ENCODE measurements at places on chromosomes 3 and 15. TPM values are rescaled to one million over a fixed set of nuclear protein-coding genes. Genes with fewer than 3 reads are reported as not detected.
A peak's percentile ranks its signal among the peaks of the same experiment; 100 is the strongest.

PLA2G4E gene
- total RNA-seq, result not detected

CA12 gene
- 4.9 TPM for total RNA-seq

ZNF445 gene
- 25.4 TPM for total RNA-seq

EHHADH gene
- total RNA-seq, result 2.9 TPM

KBTBD13 gene
- total RNA-seq, result not detected

CLDN11 gene
- total RNA-seq, result 10.5 TPM

LDHAL6B gene
- total RNA-seq, result not detected

- H3K4me3 ChIP-seq, result no peak overlapping the region
- H3K4me1 ChIP-seq, result peaks cover 2% of the 10 kb centered on the region
- no peak for DNase-seq
- no peaks in the 10 kb centered on the region for H3K27me3 ChIP-seq
- H3K27ac ChIP-seq, result no peak overlapping the region
- H3K36me3 ChIP-seq, result no peaks in the 10 kb centered on the region
Measured at GRCh38 chr3:43618142-43618541, 3.7 kb downstream of the ANO10 start.

DNA sequence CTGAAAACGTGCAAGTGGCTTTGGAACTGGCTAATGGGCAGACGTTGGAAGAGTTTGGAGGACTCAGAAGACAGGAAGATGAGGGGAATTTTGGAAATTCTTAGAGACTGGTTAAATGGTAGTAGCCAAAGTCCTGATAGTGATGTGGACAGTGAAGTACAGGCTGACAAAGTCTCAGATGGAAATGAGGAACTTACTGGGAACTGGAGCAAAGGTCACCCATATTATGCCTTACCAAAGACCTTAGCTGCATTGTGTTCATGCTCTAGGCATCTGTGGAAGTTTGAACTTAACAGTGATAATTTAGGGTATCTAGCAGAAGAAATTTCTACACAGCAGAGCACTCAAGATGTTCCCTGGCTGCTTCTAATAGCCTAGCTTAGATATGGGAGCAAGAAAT lies 28.6 kb upstream of the SERPINI2 start:
- H3K4me3 ChIP-seq, result no peak overlapping the region
- no peaks in the 10 kb centered on the region for H3K36me3 ChIP-seq
- no peak for DNase-seq
- H3K27ac ChIP-seq, result no peak overlapping the region

GRCh38 chr3:152277198-152277597 lies 8.5 kb downstream of the MBNL1 start:
- no peak for DNase-seq
- peaks cover 4% of the 10 kb centered on the region for H3K4me1 ChIP-seq
- no peaks in the 10 kb centered on the region for H3K36me3 ChIP-seq

- no peak for DNase-seq
- H3K36me3 ChIP-seq, result no peaks in the 10 kb centered on the region
- H3K27ac ChIP-seq, result no peak overlapping the region
- H3K4me1 ChIP-seq, result no peaks in the 10 kb centered on the region
- no peaks in the 10 kb centered on the region for H3K27me3 ChIP-seq
- no peak overlapping the region for H3K4me3 ChIP-seq
Measured at GRCh38 chr3:136604961-136605360, 147.2 kb downstream of the STAG1 start.

GRCh38 chr3:39090922-39091321 lies 16.5 kb downstream of the GORASP1 start:
- no peak overlapping the region for H3K4me3 ChIP-seq
- DNase-seq, result peak; percentile 4
- H3K27ac ChIP-seq, result no peak overlapping the region
- no peaks in the 10 kb centered on the region for H3K4me1 ChIP-seq
- H3K27me3 ChIP-seq, result no peaks in the 10 kb centered on the region

DNA sequence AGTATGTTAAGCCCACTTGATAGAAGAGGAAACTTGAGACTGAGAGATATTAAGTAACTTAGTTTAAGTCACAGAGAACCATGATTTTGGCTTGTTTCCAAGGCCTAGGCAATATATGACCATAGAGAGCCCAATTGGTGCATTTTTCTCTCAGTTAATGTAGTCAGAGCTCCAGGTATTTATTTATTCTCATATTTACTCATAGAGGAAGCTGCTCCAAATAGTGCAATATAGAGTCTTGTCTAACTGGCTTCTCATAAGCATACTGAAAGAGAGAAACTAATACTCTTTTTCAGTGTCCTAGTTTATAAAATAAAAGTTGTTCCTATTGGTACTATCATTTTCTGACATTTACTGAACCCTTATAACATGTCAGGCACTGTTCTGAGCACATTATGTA lies 15.2 kb downstream of the TRNT1 start:
- H3K4me3 ChIP-seq, result no peak overlapping the region
- H3K27me3 ChIP-seq, result no peaks in the 10 kb centered on the region
- no peaks in the 10 kb centered on the region for H3K4me1 ChIP-seq
- H3K36me3 ChIP-seq, result peaks cover 6% of the 10 kb centered on the region
- no peak overlapping the region for H3K27ac ChIP-seq

GRCh38 chr3:8840556-8840955 lies 71.1 kb upstream of the OXTR start:
- H3K27ac ChIP-seq, result no peak overlapping the region
- H3K4me1 ChIP-seq, result no peaks in the 10 kb centered on the region
- H3K4me3 ChIP-seq, result no peak overlapping the region
- DNase-seq, result no peak
- no peaks in the 10 kb centered on the region for H3K36me3 ChIP-seq
- no peaks in the 10 kb centered on the region for H3K27me3 ChIP-seq

DNA sequence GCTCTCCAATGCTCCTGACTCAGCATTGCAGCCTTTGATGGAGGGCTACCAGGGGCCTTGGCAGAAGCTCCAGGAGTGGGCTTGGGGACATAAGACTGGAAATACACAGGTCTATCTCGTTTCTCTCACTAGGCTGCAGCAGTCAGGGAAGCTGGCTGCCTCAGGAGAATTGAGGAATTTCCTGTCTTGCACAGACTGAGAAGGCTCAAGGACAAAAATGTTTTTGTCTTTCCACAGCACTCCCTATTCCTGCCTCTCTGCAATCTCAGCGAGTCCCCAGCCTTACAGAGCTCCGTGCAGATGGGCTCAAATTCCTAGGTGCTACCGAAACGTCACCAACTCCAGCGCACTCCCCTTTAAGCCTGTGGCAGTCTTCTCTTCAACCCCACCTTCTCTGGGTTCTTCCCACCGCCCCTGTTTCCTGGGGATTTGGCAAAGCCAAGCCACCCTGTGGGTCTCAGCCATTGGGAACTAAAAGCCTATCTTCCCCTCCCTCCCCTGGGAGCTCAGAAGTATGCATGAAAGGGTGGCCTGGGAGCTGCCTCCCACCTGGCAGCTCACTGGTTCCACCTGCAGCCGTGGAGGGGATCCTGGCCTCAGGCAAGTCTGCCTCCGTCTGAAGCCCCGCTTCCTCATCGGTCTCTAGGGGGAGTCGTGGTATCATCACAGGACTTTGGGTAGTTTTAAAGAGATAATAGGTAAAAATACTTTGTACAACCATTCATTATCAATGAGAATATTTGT lies 322.6 kb upstream of the FRG2C start:
- no peaks in the 10 kb centered on the region for H3K36me3 ChIP-seq
- peak; percentile 15 for DNase-seq
- no peaks in the 10 kb centered on the region for H3K27me3 ChIP-seq
- no peaks in the 10 kb centered on the region for H3K4me1 ChIP-seq

- no peaks in the 10 kb centered on the region for H3K4me1 ChIP-seq
- no peak for DNase-seq
- no peak overlapping the region for H3K27ac ChIP-seq
- no peaks in the 10 kb centered on the region for H3K27me3 ChIP-seq
- H3K36me3 ChIP-seq, result no peaks in the 10 kb centered on the region
Measured at GRCh38 chr3:102124704-102125103, 275.4 kb downstream of the NFKBIZ start.
